Activated naive CD8-positive, alpha-beta T cell treated with anti-CD3 and anti-CD28 coated beads, Interleukin-2, amount 50 U/mL, for 24 hours (primary cell): ENCODE measurements at places on chromosomes 5 and 9.

GRCh38 chr9:14412775-14413174 is 98.8 kb upstream of the NFIB start:
- no peak for DNase-seq

DNA sequence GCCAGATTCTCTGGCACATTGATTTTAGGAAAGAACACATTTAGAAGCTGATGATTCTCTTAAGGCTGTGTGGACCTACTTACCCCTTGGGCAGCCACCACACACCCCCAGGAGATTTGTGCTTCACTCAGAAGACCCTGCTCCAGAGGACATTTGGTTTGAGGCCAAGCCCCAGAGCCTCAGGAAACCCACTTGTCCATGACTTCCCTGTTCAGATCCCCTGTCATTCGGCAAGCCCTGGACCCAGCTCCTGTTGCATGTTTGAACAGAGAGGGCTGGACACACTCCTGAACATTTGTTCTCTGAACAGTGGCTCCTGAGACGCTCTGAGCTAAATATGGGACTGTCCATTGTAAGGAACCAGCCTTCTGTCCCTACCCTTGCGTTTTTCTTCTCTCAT is 82.1 kb downstream of the AMBP start:
- DNase-seq, result no peak

- no peak for DNase-seq
Measured at GRCh38 chr5:10707198-10708142, 53.6 kb downstream of the DAP start.

DNA sequence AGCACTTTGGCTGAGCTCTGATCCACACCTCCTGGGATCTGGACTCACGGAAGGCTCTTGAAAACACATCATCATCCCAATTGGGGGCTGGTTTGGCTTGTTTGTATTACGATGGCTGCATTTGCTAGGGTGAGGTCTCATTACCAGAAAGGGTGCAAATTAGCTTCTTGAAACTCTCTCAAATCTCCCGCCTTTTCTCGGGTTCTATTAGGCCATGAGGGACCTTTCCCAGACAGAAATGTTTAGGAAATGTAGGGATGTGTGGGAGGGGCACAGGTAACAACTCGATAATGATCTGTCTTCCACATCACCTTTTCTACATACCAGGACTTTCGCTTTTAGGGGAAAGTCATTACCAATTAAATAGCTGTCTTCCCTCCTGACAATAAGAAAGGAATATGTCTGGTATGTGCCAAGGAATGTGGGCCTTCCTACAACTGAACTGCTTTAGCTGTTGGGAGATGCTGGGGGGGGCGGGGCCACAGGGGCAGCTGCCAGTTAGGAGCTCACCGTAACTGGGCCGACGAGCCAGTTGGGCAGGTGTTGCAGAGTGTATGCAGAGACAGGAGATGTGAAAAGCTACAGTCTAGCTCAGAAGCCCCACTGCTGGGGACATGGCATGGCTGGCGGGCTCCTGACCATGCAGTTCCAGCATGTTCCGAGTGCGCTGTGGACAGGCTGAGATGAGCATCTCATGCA is 71.2 kb downstream of the AK8 start:
- DNase-seq, result no peak
